Activated T-helper 1 cell treated with anti-CD3 and anti-CD28 coated beads, Interleukin-12 subunit alpha, Interleukin-12 subunit beta, Interleukin-2, Interleukin-4 antibody, amounts not matched to agents 30 ng/mL and 10 ng/mL and 1 ng/mL, durations not matched to agents 14 hours and 24 hours and 36 hours (primary cell): ENCODE measurements at places on chromosomes 1 and 21.

- no peak for DNase-seq
These were observed 1.6 kb downstream of the CD84 start for GRCh38 chr1:160577671-160578070.

- DNase-seq: no peak
These were observed 5.4 kb downstream of the DMAP1 start for GRCh38 chr1:44218503-44219300.

DNA sequence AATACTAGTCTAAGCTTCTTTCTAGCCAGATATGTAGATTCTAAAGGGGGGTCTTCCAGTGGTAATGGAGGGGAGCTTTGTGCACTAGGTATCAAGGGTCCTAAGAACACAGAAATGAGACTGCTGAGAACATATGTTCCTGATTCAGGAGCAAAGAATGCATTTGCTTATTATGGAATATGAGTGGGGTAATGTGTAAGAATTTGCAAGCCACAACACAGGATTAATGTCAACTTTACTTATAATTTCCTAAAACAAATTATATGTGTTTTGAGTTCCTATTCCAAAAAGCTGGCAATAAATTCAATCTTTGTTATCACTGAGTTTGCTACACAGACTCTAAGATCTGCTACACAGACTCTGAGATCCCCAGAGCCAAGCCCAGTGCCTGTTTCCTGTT, 357.0 kb upstream of the PTBP2 start:
- no peak for DNase-seq

GRCh38 chr1:96837781-96838216, 116.2 kb downstream of the PTBP2 start:
- no peak for DNase-seq

DNA sequence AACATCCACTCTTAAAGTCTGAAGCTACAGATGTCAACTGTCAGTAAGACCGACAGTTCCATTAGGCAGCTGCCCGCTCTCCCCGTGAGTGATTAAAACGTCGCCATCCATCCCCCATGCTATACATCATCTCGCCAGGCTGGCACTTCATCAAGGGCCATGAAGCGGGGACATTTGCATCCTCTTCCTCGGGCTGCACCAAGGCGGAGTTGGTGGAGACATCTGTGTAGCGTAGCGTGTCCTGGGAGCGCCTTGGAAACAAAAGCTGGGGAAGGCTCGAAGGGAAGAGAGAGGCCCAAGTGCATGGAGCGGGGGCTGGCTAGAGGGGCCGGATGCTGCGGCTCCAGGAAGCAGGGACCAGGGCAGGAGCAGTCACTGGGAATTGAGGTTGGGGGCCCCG, 250.1 kb downstream of the KAZN start:
- no peak for DNase-seq

DNA sequence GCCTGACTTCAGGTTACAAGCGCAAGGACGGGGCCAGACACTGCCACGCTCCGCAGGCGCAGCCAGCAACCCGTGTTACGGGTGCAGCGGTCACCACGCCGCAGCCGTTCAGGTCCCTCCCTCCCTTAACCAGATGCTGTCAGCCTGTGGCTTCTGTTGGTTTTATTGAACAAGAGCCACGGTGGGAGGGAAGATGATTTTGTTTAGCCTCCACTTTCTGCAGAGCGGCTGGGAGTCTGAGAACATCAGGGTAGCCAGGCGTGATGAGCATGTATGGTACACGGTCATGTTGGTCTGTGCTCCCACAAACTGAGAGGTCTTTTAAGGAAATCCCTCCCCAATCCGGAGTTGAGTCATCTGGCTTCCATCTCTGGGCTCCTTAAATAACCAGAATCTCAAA, 18.5 kb upstream of the ADARB1 start:
- no peak for DNase-seq

DNA sequence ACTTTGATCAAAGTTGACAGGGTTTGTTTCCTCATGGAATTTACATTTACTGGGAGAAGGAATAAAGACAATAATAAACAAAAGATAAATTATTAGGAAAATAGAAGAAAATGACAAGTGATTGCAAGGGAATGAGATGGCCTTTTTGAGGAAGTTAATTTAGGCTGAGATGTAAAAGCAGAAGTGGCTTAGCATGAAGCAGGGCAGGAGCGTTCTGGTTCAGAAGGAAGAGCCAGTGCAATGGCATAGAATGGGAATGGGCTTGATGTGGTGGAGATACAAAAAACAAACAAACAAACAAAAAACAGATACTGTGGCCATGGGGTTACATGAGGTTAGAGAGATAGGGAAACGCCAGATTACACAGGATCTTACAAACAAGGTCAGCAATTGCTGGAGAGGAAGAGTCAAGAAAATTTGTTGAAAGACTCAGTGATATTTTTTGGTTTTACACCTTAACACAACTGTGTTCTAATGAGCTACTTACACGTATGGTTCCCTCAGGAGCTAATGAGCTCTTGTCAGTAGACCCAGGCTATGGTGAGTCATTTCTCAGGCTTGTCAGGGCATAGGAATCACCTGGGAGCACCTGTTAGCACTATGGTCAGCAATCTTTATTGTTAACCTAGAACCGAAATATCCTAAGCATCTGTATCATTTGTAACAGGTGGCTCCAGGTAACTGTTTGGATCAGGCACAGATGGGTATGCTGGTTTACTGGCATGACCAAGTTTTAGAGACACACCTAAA, 8.7 kb upstream of the CADM3 start:
- no peak for DNase-seq

GRCh38 chr1:157170677-157171515, 32.7 kb upstream of the ETV3 start:
- DNase-seq: peak; percentile 17

DNA sequence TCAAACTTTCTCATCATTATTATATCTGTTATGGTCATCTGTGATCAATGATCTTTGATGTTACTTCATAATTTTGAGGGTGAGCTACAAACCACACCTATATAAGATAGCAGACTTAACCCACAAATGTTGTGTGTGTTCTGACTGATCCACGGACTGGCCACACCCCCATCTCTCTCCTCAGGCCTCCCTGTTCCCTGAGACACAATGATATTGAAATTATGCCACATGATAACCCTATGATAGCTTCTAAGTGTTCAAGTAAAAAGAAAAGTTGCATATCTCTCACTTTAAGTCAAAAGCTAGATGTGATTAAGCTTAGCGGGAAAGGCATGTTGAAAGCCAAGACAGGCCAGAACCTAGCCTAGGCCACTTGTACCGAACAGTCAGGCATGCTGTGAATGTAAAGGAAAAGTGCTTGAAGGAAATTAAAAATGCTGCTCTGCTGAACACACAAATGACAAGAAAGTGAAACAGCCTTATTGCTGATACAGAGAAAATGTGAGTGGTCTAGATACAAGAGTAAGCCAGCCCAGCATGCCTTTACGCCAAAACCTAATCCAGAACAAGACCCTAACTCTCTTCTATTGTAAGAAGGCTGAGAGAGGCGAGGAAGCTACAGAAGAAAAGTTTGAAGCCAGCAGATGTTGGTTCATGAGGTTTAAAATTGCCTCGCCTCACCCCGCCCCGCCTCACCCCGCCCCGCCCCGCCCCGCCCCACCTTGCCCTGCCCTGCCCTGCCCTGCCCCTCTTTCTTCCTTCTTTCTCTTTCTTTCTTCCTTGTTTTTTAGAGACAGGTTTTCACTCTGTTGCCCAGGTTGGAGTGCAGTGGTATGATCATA, 16.5 kb downstream of the CTSS start:
- no peak for DNase-seq

GRCh38 chr1:67701876-67702275, 16.9 kb downstream of the GADD45A start:
- DNase-seq: no peak

- no peak for DNase-seq
These were observed 79.9 kb downstream of the CD247 start for GRCh38 chr1:167438171-167439138.

DNA sequence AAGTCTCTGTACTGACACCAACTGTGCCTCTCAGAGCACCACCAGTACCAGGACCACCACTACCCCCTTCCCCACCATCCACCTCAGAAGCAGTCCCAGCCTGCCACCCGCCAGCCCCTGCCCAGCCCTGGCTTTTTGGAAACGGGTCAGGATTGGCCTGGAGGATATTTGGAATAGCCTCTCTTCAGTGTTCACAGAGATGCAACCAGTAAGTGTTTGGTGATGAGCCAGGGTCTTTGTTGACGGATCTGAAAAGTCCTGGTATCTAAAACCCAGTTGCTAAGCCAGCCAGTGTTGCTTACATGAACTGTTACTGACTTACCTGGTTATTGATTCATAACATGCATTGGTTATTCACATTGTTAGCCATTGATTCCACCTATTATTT, 1.1 kb downstream of the C1orf56 start:
- no peak for DNase-seq

DNA sequence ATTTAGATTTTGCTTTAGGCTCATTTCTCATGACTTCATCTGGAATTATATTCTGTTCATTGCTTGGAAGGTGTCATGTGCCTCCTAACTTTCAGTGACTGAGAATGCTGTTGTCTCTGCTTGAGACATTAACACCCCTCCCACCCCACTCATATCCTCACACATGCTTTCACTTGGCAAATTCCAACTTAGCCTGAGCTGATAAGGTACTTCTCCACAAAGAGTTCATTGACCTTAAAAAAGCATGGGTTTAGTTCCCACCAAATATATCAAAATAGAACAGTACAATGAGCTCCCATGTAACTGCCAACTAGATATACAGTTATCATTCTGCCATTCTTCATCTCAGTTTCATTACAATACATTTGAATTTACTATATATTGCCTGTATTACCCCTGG, 576.5 kb upstream of the ADGRL2 start:
- no peak for DNase-seq

DNA sequence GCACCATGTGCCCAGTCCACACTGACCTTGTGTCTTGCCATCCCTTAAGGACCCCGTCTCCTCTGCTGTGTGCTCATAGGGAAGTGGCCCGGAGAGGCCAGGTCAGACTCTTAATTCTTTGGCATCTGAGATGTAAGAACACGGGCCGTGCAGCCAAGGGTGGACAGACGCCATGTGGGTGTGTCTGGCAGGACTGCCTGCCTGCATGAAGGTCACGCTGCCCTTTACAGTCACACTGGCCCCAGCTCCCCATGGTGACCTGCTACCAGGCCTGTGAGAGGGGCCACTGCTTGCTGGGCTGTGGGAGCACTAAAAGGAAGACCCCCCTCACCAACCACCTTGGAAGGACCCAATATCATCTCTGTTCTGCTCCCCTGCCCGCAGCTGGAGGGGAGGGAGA, 17.7 kb downstream of the DHRS3 start:
- no peak for DNase-seq

GRCh38 chr1:204971517-204972336, 71.3 kb upstream of the CNTN2 start:
- DNase-seq: no peak

DNA sequence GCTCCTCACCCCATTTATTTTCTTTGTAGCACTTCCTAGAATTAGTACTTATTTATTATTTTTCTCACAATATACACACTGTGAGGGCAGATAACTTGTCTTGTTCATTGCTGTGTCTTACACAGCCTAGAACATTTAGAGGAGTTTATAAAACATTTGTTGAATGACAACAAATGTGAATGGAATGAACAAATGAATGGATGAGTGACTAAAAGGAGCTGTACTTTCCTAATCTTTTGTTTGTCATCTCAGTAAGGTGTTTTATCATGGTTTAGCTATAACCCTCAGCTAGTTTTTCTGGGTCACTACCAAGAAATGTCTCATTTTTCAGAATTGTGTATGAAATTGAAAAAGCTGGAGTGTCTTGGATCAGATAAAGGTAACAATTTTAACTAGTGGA, 239.3 kb upstream of the KCNK2 start:
- no peak for DNase-seq

DNA sequence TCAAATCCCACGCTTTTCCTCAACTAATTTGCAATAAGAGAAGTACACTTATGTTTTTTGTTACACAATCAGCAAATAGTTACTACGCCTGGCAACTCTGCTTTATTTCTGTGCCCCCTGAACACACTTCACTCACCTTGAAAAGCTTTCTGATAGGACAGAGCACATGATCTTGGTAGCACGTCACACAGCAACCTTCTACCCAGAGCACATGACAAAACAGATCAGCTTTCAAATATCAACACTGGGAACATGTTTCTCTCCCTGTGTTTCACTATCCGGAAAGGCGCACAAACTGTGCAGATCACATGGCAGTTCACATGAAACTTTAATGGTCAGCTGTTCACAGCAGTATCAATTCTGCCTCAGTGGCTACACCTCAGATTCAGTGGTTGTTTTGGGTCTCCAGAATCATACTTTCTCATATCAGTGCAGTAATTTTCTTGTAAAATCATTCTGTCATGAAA, 2.2 kb downstream of the SLC19A2 start:
- DNase-seq: no peak
